Cortex of kidney (tissue), 1 donor: ENCODE measurements at places on chromosomes 4 and X.

DNA sequence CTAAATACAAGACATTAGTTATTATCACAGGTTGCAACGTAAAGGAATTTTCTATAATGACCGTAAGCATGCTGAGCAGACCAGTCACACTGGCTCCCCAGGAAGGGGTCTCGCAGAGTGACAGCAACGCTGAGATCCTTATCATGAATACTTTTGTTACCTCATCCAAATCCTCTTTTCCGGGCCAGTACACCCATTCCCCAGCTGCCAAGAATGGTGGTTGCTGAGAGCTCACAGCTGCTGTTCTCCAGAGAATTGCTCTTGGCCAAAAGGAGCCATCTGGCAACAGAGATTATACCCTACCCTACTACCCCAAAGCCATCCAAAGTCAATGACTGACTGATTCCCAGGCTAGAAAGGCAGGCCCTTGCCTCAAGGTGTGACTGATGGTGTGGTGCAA, 91.6 kb downstream of the FUNDC1 start:
- no peak for DNase-seq

- DNase-seq: no peak
These were observed 226.9 kb downstream of the FSTL5 start for GRCh38 chr4:161936625-161937550.

- DNase-seq: no peak
These were observed 24.6 kb upstream of the PDLIM3 start for GRCh38 chr4:185559915-185560281.

GRCh38 chr4:93178279-93178678, 650.3 kb upstream of the ATOH1 start:
- DNase-seq: no peak

DNA sequence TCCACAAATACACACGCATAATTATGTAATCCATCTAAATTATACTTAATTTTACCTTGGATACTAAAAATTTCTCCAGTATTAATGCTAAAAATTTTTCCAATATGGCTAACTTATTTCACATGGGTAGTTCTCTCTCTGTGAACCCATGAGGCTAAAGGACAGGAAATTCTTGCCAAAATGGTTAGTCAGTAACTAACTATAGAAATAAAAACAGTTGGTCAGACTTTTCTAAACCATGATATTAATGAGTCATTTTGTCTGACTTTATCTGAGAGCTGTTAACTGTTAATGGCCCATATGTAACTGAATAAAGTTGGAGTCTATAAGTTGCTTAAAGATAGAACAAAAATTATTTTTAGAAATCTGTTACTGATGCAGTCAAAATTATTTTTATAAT, 549.4 kb downstream of the TLL1 start:
- DNase-seq: no peak

DNA sequence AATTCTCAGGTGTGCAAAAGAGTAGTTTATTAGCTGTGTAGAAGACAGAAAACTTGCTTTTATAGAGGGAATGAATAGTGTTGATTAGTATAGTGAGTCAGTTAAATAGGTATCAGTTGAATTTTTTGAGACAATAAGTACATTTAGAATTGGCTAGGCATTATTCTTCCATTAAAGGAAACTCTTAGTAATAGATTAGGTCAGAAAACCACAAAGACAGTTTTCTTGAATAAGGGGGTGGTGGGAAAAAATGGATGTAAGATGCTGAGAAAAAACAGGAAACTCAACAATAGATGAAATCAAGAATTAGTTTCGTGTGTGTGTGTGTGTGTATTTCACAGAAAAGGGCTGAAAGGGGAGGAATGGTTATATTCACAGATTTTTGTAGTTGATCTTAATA, 16.8 kb downstream of the CD38 start:
- no peak for DNase-seq

DNA sequence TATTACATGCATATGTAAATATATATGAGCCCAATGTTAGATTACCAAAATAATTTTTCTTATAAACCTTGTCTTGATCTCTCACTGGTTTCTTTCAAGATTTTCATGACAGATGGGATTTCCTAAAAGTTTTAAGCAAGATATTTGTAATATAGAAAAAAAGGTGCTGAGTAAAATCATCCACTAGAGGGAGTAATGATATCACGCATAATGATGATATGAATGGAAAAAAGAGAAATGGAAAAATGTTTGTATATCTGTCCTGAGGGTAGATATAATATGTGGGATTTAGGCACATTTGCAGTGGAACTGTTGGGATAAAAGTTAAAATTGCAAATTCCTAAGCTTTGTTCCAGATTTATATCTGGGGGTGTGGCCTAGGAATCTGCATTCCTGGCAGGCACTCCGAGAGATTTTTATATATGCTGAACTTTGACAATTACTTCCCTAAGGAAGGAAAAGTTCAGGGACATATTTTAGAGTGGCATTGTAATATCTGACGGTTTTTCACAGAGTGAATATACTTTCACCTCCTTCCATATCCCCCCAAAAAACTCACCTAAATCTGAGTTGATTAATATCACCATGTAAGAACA, 60.5 kb downstream of the TMA16 start:
- DNase-seq: no peak
